ENCODE measurements at places on chromosomes 11 and 22.
A peak's percentile ranks its signal among the peaks of the same experiment; 100 is the strongest.

DNA sequence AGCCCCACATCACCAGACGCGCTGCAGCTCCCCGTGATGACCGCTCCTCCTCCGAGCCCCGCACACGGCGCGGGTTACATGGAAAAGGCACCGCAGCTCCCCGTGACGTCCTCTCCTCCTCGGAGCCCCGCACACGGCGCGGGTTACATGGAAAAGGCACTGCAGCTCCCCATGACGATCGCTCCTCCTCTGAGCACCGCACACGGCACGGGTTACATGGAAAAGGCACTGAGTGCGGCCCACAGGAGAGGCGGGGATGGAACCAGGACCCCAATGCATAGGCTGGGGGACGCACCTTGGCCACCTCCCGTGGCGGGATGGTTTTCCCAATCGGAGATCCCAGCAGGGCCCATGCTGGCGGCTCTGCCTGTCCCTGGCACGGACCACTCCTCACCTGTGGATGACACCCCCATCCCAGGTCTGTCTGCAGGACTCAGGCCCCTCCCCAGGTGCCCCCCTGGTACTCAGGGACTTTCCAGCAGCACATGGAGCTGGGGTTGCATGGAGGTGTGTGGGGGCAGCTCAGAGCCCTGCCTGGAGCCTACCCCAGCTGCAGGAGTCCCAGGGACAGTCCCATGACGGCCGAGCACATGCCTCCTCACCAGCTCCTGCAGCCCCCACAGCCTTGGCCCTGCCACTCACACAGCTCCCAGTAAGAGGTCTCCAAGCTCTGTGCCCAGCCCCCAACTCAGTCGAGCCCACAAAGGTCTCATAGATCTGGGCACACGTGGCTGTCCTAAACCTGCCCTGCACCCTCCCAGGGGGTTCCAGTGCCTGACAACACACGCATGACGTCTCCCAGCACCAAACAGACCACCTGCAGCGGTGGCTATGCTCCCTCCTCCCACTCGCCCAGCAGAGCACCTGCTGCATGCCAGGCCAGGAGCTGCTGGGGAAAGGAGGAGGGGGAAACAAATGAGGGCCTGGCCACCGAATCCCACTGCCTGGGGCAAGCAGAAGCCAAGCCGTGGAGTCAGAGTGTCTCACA is 166.6 kb downstream of the BRD1 start:
- no peak for DNase-seq

- no peak for DNase-seq
Measured at GRCh38 chr22:23557036-23557435, 23.1 kb downstream of the IGLL1 start.

GRCh38 chr11:65968600-65969482 is 7.3 kb downstream of the SART1 start:
- DNase-seq: no peak

DNA sequence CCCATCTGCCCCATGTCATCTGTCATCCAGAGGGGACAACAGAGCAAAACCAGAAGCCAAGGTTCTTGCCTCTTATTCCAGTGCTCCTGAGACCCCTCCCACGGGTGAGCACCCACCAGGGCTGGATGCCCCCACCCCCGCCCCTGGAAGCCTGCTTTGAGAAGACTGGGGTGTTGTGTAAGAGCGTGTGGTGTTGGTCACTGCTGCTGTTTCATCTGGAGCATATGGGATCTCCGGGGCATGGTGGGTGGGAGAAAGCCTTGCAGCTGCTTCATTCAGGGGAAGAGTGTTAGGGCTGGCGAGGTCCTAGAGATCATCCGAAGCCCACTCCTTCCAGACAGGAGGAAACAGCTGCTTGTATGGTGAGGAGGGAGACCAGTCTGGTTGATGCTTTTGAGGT is 54.1 kb downstream of the CHRDL2 start:
- no peak for DNase-seq

GRCh38 chr11:75873417-75874221 is 58.6 kb downstream of the UVRAG start:
- no peak for DNase-seq

DNA sequence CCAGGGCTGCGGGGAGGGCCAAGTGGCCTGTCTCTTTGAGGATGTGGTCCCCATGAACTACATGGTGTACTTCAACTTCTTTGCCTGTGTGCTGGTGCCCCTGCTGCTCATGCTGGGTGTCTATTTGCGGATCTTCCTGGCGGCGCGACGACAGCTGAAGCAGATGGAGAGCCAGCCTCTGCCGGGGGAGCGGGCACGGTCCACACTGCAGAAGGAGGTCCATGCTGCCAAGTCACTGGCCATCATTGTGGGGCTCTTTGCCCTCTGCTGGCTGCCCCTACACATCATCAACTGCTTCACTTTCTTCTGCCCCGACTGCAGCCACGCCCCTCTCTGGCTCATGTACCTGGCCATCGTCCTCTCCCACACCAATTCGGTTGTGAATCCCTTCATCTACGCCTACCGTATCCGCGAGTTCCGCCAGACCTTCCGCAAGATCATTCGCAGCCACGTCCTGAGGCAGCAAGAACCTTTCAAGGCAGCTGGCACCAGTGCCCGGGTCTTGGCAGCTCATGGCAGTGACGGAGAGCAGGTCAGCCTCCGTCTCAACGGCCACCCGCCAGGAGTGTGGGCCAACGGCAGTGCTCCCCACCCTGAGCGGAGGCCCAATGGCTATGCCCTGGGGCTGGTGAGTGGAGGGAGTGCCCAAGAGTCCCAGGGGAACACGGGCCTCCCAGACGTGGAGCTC is 13.5 kb downstream of the ADORA2A start:
- DNase-seq: no peak

DNA sequence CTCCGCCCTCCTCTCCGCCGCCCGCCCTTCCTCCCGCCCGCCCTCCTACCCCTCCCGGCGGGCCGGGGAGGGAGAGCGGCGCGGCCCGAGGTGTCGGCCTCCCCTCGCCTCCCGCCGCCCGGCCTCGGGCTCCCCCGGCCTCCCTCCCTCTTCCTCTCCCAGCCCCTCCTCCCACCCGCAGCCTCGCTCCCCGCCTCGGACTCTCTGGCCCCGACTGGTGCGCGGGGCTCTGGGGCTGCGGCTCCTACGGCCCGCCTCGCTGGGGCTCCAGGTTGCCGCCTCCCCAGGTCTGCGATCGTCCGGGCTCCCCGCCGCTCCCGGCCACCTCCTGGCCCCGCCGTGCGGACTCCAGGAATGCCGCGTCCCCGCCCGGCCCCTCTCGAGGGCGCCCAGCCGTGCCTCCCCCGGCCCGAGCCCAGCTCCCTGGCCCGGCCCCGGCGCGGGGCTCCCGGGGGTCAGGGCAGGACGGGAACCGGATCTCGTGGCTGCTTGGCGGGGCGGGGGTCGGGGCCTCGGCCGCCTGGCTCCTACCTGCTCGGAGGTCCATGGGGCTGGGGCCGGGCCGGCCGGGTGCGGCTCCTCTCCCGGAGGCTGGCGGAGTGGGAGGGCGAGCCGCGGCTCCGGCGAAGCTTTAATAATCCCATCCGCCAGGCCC is at the start of gene CLCF1:
CLCF1 (minus strand) TSS at position 606 of the 655 bp plus-strand sequence; CDS start at position 547, 59 bp downstream.
- peak; percentile 56 for DNase-seq

DNA sequence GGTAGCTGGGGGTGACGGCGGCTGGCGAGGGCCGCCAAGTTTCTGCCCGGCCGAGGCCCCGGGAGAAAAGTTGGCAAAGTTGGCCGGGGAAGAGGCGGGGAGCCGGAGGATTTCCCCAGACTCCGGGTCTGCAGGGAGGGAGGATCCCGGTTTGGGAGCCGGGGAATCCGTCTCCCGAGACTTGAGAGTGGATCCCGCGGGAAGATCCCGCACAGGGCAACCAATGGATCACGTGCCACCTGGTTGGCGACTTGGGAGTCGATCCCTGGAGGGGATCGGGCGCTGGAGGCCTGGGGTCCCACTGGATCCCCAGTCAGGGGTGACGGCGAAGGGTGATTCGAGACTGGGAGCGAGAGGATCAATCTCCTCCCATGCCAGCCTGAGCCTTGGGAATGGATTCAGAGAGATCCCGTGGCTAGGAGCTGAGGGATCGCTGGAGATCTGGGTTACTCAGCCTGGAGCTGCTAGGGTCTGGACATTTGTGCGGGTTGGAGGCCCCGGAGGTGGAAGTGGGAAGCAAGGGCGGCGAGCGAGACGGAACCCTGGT is 394 bp downstream of the KIAA1671 start:
- peak; percentile 44 for DNase-seq

GRCh38 chr11:95152876-95153856 is 63.5 kb downstream of the ENDOD1 start:
- no peak for DNase-seq

DNA sequence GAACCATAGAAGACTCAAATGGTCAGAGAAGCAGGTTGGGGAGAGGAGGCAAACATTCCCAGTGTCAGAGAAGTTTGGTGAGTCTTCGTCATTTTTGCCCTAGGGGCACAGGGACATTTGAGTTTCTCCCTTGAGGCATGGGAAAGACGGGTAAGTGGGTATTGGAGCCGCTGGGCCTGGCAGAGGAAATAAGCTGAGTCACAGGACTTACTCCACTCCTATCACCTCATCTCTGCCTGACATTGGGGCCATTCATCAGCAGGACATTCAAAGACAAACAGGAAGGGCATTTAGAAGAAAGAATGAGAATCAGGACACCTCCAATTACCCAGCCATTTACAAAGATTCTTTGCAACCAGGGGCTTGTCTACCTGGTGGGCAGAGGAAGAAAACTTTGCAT is 100.7 kb upstream of the SEZ6L start:
- no peak for DNase-seq

DNA sequence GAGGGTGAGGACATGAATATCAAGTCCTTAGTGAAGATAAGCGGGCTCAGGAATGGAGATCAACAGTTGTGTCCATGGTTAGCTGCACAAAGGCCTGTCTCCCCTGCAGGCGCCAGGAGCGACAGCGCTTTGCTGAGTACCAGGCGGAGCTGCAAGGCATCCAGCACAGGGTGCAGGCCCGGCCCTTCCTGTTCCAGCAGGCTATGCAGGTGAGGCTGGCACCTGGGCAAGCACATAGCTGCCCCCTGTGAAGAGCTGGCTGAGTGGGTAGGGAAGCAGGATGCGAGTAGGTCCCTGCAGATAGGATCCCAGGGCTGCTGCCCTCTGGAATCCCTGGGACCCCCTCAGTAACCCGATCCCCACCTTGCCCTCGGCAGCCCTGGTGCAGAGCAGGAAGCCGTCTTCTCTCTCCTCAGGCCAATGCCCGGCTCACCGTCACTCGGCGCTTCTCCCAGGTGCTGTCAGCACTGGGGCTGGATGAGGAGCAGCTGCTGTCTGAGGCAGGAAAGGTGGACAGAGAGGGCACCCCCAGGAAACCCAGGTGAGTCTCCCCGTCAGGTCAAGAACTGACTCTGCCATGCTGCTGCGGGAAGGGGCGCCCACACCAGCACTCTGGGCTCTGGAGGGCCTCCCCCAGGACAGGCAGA is 2.6 kb upstream of the SART1 start:
- DNase-seq: no peak

Data from SW480 (cell line).